ENCODE measurements at places on chromosomes 4 and X.

- no peak for DNase-seq
These were observed 161.7 kb upstream of the NAP1L5 start for GRCh38 chr4:88859191-88859812.

DNA sequence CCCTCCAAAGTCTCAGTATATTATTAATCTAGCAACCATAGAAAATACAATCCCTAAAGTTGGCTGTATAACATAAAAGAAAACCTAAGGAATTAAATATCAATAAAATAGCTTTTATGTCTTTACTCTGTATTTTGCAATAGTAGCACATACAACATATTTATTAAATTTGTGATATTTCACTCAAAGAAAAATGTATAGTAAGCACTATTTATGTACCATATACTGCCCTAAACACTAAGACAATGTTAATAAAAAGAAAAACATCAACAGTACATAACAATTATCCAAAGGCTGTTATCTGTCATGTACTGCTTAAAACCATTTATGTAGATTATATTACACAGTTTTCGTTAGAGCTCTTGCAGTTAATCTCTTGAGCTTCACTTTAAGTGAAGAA is 834.5 kb upstream of the INTU start:
- no peak for DNase-seq

DNA sequence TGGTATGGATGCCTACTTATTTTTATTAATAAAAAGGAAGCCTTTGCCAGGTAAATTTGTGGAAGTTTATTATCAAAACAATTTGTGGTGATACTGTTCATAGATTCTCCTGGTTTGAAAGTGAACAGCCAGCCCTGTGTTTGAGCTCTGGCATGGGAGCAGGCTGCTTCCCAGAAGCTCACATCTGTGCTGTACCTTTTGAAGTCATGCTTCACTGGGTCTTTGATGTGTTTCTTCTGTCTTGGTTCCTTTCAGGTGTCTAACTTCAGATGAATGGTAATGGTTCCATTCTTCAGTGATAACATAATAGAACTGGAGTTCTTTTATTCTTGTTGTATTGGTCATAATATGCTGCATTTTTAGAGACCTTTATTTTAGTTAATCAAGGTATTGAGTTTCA is 85.5 kb downstream of the BMPR1B start:
- DNase-seq: peak; percentile 41

- DNase-seq: no peak
These were observed 113.0 kb downstream of the NHS start for GRCh38 chrX:17488036-17488435.

DNA sequence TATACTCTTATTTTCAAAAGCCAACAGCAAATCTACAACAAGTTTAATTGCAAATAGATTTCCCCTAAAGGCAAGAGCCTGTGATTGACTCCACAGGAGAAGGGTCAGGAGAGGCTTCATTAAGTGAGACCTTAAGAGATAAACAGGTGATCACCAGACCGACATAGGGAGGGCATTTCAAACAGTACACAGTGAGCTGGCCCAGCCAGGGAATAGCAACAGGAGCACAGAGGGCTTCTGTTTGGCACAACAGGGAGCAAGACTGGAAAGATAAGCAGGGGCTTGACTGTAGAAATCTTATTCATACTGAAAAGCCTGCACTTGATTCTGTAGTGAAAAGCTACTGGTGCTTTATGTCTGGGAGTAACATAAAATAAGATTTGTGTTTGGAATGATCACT is 3.9 kb downstream of the RUFY3 start:
- DNase-seq: no peak

- no peak for DNase-seq
These were observed 45.9 kb upstream of the ZNF827 start for GRCh38 chr4:145984563-145984962.

DNA sequence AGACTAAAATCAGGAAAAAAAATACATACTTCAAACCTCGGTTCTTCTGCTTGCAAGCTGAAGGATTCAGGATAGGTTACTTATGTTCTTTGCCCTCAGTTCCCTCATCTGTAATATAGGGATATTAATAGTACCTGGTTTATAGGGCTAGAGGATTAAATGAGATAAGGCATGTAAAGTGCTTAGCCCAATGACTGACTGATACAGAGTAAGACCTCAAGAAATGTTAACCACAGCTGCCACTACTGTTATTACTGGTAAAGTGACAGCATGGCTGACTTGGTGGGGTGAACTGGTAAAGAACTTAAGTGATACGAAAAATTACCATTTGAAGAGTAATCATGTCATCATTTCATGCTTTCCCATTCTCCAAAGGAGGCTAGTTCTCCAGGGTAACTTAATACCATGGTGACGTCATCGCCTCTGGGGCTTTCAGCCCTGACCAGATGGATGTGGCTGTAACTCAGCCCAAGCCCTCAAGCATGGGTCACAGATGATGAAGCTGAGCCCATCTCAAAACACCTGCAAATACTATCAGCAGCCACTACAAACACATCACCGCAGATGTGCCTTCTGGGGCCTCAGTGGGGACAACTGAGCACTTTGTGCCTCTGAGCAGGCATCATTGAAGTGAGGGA is 44.5 kb upstream of the SCML1 start:
- DNase-seq: peak; percentile 66

- DNase-seq: no peak
These were observed 109.5 kb downstream of the FRYL start for GRCh38 chr4:48670587-48670986.

- DNase-seq: no peak
These were observed 18.3 kb downstream of the ADGRG4 start for GRCh38 chrX:136318895-136319597.

DNA sequence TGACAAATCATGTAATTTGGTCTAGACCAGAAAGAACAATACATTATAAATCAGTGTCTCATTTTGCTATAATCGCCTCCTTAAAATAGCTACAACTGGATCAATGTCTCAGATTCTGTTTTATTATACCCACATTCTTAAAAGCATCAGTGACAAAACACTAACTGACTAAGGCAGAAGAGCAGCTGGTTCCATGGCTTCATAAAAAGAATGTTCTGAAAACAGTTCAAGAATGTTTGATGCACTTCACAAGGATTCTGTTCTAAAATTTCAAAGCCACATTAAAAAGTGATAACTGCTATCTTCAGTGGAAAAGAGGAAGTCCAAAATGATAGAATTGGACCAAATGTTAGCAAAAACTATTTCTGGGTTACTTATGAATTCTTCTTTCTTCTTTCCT is 69.8 kb downstream of the COL25A1 start:
- DNase-seq: no peak

- peak; percentile 19 for DNase-seq
These were observed 1.9 kb downstream of the USP38 start for GRCh38 chr4:143186649-143187048.

GRCh38 chr4:2333356-2333841 is 71.5 kb upstream of the MXD4 start:
- DNase-seq: peak; percentile 7

GRCh38 chr4:38567457-38567856 is 96.5 kb upstream of the KLF3 start:
- DNase-seq: no peak

GRCh38 chrX:11739776-11740175 is 18.3 kb upstream of the MSL3 start:
- DNase-seq: no peak

DNA sequence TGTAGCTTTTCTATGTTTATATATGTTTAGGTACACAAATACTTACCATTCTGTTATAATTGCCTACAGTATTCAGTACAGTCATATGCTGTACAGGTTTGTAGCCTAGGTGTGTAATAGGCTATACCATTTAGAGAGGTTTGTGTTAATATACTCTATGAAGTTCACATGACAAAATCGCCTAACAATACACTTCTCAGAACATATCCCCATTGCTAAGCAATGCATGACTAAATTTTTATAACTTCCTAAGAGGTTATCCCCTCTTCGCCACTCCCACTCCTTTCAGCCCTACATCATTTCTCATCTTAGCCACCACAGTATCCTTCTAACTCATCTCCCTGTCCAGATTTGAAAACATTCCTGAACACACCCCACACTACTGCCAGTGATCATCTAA is 83.7 kb upstream of the ZCCHC13 start:
- no peak for DNase-seq

DNA sequence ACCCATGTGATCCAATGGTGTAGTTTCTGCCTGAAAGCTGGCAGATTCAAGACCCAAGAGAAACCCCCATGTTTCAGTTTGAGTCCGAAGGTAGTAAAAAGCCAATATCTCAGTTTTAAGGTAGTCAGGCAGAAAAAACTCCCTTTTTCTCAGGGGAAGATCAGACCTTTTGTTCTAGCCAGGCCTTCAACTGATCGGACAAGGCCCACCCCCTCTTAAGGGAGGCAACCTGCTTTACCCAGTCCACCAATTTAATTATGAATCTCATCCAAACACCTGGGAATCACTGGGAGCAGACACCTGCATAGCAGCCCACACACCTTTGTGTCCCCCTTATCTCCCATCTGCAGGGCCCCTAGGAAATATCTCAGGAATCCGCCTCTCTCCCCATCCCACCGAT is 322.0 kb downstream of the STK32B start:
- DNase-seq: no peak

DNA sequence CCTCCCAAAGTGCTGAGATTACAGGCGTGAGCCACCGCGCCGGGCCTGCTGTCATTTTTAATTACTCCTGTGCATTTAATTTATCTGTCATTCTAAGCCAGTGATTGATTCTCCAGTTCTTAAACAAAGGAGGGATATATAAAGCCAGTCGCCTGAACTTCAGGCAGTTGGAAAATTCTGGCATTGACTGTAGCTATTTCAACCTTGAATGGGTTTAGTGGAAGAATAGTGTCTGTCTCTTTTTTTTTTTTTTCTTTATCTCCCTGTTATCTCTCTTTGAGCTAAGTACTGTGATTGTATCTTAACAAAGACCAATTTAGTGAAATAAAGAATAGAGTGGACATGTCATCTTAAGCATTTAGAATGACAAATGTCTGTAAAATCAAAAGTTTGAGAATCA is 11.0 kb downstream of the NEIL3 start:
- no peak for DNase-seq

DNA sequence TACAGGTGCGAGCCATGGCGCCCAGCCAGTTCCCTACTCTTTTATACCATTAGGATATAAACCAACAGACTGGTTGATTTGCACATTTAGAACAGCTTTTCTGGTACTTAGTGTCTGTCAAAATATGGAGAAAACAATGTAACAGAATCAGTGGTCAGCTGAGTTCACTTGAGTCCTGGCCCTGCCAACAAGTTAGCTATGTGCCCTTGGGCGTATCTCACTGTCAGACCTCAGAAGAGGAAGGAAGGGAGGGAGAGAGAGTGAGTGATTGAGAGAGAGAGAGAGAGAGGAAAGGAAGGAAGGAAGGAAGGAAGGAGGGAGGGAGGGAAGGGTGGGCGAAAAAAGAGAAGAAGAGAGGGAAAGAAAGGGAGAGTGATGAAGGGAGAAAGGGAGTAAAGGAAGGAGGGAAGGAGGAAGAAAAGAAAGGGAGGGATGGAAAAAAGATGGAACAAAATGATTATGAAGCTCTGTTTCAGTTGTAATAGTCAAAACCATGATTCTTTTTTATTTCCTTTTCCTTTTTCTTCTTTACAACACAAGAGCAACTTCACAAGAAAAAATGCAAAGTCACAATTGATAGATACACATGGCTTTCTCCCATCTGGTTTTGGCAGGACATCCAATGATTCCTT is 55.7 kb upstream of the PDGFRA start:
- DNase-seq: no peak

- DNase-seq: no peak
These were observed 88.6 kb upstream of the FRMPD3 start for GRCh38 chrX:107360788-107361360.

DNA sequence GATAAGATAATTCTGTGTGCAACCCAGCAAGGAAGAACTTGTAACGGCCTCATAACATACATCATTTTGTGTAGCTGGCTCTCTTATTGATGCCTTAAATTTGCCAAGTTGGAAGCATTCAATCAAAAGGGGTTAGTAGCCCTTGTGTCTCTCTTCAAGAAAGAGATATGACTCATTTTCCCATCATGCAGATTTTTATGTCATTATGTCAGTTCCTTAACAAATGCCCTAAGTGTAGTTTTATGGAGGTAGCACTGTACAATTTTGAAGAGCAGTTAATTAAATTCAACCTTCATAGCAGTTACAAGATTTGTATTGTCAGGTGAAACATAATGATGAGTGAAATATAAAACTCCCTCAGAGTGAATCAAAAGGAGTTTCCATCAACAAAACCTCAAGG is 215.6 kb downstream of the GRIA3 start:
- no peak for DNase-seq

DNA sequence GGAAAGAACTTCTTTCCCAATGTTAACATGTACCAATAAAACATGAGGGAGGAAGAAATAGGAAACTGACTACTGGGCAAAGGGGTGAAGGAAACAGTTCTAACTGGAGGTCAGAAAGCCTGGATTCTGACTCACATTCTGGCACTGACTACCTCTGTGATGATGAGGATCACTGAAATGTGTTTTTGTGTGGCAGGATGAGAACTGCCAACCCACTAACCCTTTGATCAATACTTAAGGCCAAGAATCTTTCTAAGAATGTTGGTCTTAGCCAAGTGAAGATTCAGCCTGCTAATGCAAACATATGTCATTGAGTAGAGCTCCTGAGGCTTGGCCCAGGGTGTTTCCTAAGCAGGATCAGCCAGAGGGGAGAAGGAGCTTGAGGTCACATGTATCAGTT is 4.6 kb downstream of the ALAS2 start:
- DNase-seq: no peak

DNA sequence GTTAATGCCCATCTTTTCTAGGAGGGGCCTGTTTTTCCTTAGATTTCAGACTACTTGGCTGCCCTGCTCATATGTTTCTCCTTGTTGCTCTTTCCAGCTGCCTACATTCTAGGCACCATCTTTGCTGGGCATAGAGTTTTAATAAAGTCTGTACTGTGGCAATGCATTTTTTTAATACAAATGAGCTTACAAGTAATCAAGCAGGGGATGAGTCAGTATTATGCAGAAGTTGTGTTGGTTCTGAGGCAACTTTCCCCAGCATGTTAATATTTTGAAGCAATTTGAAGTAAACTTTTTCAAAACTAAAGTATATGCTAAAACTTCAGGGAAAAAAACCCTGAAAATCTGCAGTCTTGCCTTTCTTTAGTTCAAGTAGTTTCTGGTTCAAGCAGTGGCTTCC is 372.0 kb upstream of the GATB start:
- DNase-seq: no peak

DNA sequence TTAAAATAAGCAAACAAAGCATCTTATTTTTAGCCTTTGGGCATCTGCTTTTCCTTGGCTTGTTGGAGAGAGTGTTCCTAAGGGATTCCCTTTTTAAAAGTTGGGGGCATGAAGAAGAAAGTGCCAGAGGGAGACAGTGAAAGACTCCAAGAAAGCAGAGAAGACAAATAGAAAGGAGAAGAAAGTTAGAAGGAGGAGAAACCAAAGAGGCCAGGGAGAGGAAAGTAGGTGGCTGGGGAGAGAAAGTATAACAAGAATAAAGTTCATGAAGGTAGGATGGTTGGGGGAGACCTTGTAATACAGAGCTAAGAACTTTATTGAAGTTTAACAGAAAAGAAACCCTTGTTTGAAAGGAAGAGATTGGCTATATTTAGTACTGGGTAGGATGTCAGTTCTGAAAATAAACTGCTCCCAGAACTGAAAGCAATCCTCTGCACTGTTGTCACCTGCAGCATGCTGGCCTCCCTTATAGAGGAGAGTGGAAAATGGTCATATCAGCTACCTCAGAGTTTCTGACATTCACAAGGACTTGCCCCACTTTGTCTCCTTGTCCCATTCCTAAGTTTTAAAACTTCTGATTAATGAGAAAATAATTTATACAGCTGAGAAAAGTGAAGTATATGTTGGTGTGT is 125.3 kb upstream of the VAMP7 start:
- no peak for DNase-seq

GRCh38 chrX:69146739-69147138 is 18.5 kb downstream of the PJA1 start:
- no peak for DNase-seq

- DNase-seq: peak; percentile 40
These were observed 325.9 kb downstream of the NR3C2 start for GRCh38 chr4:148116264-148116663.

Measured in kidney (tissue), 22 donors.